ENCODE measurements at places on chromosomes 3 and 15.

DNA sequence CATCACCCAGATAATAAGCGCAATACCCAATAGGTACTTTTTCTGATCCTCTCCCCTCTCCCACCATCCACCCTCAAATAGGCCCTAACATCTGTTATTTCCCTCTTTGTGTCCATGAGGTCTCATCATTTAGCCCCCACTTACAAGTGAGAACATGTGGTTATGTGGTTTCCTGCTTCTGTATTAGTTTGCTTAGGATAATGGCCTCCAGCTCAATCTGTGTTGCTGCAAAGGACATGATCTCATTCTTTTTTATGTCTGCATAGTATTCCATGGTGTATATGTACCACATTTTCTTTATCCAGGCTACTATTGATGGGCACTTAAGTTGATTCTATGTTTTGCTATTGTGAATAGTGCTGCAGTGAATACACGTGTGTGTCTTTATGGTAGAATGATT, 165.4 kb downstream of the MBNL1 start:
- no peak for DNase-seq

DNA sequence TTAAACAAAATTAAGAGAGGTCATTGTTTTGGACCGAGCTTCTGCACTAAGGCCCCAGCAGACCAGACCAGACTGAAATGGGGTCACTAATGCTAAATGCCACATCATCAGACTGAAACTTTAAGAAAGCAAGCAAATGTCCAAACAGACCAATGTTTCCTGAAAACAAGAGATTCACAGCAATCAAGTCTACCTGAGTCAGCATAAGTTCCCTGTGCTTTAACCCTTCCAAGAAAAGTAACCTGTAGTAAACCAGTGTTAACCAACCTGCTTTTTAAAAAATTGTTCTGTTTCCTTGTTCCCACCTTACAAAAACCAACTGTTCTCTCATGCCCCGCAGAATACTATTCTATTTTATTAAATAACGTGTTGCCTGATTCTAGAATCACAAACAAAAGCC, 241.1 kb upstream of the GADL1 start:
- no peak for DNase-seq

DNA sequence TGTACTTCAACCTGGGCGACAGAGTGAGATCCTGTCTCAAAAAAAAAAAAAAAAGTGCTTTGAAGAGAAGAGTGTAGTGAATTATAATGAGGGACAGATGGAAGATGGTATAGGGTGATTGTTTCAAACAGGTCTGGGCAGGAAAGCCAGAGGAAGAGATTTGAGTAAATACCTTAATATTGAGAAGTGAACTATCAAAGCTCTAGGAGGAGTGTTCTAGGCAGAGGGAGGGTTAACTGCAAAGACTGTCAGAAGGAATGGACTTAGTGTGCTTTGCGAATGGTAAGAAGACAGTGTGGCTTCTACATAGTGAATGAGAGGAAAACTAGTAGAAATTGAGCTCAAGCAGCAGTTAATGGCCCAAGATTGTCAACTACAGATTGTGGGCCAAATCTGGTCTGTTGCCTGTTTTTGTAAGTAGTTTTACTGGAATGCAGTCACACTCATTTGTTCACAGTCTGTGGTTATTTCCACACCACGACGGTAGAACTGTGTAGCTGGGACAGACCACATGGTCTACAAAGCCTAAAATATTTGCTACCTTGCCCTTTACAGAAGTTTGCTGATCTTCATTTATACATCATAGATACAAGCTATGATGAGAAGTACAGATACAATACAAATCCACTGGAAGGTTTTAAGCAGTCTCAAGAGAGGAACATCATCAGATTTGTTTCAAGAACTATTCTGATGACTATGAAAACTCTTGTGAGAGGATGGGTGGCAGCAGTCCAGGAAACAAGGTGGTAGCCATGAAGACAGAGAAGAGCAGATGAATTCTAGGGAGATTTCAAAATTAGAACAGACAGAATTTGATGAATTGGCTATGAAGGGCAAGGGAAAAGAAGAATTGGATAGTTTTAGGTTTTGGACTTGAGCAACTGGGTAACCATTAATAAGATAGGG, 16.5 kb upstream of the USP50 start:
- DNase-seq = no peak

GRCh38 chr3:157865352-157866000, 240.7 kb downstream of the SHOX2 start:
- DNase-seq = no peak

DNA sequence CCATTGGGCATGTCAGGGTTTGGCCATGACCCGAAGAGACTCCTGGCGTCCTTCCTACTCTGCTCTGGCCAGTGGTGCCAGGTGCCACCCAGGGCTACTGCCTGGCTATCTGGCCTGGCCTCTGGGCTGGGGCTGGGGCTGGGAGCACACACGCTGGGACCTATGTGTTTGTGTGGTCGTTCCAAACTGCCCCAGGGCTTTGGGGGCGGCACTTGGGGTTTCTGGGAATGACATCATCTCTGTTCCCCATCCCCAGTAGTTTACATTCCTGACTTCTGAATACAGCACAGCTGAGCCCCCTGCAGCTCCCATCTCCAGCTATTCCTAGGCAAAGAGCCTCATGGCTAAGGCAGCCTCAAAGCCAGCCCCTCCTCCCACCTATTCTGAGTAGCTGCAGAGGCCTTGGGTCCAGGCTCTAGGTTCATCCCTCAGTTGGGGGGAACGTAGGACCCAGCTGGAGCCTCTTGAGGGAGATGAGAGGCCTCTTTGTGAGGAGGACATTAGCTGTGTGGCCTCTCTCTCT, 24.3 kb downstream of the PLEKHO2 start:
- DNase-seq = no peak

DNA sequence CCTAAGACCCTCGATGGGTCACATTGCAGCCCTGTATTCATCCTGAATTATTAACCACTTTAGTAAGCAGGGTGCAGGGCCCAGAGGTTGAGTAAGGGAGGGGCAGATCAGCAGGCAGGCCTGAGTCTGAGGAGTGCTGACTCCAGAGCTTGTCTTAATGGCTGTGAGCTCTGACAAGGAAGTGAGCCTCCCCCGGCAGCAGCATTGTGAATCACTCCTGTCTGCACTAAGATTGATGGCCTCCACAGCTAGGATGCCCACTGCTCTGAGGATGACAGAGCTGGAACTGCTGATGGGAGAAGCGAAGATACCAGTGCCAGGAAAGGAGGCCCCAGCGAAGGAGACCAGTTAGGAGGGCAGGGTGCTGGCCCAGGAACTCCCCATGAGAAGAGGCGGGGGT, 46.5 kb upstream of the CCDC174 start:
- DNase-seq = no peak

DNA sequence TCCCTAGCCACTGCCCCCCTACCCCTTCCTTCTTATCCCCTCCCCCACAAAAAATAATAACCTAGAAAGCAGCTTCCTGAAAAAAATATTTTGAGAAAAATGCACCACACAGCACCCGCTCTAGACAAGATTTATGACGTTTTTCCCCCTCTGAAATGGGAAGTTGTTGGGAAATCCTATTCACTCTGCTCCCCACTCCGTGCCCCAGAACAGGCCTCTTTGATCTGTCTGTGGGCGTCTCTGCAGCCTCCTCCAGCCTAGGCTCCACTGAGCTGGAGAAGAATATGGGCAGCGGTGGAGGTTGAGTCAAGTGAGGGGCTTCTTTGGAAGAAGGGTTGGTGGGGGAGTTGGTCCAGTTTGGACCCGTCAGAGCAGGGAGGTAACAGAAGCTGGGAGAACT, 28.5 kb upstream of the POLG start:
- no peak for DNase-seq

GRCh38 chr3:157436583-157437291, at the start of gene PTX3:
TSS of gene PTX3 (plus strand) at chr3:157436850. CDS start at chr3:157436934, 84 bp downstream.
- no peak for DNase-seq

DNA sequence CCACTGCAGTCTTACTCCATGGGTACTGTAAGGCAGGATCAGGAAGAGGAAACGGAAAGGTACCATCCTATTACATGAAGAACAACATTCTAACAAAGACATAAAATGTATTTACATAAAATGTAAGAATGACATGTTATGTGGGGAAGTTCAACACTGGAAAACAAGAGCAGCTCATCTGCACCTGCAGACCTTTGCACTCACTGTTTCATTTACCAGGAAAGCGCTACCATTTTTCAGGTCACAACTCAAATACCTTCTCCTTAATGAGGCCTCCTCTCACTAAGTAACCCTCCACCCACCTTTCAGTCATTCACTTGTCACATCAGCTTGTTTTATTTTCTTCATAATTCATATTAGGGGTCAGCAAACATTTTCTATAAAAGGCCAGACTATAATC, 2.6 kb downstream of the TMCC1 start:
- no peak for DNase-seq

DNA sequence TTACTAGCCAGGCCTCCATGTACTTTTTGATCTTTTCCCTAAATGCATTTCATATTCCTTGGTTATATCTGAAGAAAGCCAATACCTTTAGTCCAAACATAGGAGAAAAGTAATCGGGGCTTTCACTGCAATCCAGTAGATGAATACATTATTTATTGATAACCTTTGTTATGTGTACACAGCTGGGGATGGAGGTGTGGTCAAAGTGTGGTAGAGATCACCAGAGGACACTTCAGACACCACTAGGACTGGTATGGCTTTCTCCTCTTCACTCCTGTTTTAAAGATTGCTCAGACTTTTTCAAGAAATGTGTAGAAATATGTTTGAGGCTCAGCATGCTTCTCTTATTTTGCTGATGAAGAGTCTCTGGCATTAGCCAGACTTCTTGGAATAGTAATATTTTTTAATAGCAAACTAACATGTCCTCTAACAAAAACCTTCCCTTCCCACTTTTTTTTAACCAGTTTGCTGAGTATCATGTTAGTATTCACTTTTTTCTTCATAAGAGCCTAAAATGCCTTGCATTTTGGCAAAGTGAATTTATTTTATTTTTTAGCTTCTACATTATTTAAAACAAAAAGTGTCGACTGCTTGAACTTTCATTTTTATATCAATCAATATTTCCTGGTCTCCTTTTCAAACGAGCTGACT, 65.6 kb upstream of the MBNL1 start:
- no peak for DNase-seq

DNA sequence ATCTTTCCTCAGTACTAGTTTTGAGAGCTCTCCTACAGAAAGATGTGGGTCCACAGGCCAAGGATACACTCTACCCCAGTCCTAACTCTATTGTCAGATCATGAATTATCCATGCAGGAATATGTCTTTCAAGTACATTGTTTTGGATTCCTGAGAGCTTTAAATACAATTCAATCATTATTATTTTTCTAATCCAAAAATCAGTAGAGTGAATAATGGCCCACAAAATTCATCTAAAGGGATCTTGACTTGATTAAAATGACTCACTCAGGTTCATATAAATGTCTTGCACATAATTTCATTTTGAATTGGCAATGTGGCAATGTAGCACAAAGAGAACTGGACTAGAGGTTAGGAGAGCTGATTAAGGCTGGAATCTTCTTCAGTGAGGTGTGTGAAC, 93.9 kb downstream of the ZPLD1 start:
- DNase-seq = no peak

GRCh38 chr3:113409676-113410075, 31.6 kb downstream of the CFAP44 start:
- no peak for DNase-seq

DNA sequence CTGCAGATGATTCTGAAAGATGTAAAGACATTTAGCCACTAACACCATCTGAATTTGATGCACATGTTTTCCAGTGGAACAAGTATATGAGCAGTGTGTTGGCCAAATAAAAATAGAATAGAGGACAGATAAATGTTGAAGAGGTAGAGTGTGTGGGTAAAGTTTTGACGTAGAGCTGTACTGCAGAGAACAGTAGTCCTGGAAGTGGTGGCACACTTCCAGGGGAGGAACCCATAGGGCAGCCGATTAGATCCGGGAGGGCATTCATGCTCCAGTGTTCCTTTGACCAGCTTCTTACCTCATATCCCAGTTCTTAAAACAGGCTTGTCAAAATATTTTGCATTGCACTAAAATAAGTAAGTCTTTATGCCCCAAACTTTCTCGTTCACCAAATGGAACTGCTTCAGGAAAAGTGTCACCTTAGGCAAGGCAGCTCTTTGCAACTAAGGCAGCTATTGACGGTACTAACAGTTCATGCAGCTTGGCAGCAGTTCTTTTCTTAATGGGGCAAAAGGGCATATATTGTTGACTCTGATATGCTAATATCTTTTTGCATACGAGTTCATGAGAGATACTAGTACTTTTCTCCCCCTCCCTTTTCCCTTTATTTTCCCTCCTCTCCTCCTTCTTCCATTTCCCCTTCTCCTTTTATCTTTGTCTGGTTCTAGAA, 429.3 kb upstream of the AZI2 start:
- DNase-seq = no peak

GRCh38 chr3:21718161-21718765, 32.7 kb downstream of the ZNF385D start:
- no peak for DNase-seq

DNA sequence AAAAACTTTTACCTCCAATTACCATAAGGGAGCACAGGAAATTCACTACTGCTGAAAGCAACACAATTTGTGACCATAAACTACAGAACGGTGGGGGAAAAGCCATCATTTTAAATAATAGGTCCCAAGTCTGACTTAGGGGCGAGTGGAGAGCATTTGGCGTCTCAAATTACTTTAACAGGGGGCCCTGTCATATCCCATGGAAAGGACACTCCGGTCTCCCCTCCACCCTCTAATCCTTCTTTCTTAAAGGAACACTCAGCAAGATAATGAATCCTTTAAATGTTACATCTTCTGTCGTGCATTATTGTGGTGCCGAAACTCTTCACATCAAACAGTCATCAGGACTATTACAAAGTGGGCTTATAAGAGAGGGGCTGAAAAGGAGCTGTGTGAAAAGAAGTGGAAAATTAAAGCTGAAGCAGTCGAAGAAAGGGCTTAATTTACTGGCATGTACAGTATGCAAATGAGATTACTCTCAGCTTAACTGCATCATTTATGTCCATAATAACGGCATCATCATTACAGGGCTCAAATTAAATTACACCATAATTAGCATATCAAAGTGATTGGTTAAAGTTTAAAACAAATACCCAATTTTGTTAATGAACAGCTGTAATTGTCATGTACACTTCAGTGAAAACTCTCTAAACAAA, 342.2 kb downstream of the FOXP1 start:
- no peak for DNase-seq

DNA sequence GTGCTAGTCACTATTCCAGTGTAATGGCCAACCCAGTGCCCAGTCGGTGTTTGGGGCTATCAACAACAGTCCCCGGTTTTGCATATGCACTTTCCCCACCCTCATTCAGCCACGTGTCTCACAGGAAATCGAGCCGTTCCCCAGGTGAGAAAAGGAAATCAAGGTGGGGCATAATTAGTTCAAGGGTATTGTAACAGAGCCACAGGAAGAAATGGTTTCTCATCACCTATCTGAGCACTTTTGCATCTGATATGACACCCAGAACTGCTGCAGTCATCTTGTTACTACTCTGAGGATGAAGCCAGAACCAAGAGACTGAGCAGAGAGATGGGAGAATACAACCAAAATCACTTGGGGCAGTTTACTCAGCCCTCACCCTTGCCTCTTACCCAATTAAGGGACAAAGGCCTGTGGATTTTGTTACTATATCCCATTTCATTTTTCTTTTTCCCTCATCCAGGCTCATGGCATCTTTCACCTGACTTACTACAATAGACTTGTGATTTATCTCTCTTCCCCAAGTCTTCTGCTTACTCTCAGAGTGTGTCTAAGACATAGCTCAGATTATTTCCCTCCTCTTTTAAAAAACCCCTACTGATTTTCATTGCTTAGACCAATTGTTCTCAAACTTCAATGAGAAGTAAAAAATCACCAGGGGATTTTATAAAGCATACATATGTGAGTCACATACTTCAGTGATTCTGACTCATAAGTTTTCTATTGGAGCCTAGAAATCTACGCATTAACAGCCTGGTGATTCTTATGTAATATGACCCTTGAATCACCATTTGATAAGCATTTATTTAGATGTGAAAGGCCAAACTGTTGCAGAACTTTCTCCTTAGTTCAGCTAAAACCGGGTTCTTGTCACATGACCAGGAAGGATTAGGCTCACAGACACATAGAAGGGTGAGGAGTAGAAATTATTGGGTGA, 40.5 kb downstream of the TRAT1 start:
- no peak for DNase-seq

Data from NCI-H345 (cell line).